Stimulated activated CD4-positive, alpha-beta T cell treated with anti-CD3 and anti-CD28 coated beads, Interleukin-1b, Interleukin-23, amount 100 ng/mL, for 24 hours (primary cell): ENCODE measurements at places on chromosomes 1 and 21.

DNA sequence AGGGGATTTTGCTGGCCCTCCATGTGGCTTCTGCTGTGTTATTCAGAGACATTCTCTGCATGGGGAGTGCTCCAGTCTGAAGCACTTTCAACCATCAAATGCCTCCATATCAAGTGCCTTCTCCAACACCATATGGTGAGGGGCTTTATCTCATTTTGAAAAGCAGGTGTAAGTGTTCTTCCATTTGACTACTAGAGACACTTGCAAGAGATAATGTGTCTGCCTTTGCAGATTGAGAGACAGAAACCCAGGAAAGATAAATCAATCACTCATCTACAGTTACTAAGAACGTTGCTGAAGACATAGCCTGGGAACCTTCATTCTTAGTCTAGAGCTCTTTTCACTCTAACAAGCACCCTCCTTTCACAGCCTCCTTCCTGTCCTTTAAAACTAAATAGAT lies 29.5 kb upstream of the REG4 start:
- DNase-seq, result no peak

DNA sequence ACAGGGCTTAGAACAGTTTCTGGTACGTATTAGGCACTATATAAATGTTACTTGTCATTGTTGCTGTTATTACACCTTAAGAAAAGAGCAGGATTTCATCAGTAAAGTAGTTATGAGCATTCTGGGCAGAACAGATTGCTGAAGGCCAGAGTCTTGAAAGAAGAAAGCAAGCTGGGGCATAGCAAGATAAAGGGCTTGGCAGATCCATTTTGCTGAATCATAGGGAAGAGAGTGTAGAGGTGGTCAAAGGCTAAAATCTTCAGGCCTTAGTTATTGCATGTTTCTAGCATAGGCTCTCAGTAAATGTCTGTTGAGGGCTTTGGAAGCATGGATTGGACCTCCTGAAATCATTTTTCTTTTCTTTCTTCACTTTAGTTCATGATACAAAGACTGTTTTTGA lies 67.5 kb downstream of the PLA2G4A start:
- no peak for DNase-seq

- no peak for DNase-seq
Observed at GRCh38 chr1:185537596-185537995, 196.6 kb upstream of the HMCN1 start.

DNA sequence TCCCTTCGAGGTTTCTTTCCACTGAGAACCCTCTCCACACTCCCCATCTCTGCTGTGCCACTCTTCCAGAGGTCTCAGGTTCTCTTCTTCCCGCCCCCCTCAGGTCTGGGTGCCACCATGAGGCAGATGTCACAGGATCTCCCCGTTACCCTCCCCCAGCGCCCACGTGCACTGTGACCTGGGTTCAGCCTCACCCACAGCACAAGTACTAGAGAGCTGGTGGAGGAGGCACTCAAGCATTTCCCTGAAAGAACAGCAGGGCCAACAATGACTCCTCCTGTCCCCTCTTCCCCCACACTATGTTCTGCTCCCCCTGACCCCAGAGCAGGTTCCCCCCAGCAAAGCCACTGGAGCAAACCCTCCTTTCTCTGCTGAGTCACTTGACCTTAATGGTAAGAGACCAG lies 14.3 kb downstream of the PLEKHA6 start:
- DNase-seq, result no peak

- DNase-seq, result no peak
Observed at GRCh38 chr1:6578624-6579373, 995 bp upstream of the ZBTB48 start.

- no peak for DNase-seq
Observed at GRCh38 chr1:199174336-199174735, 535.5 kb downstream of the PTPRC start.

GRCh38 chr1:87506147-87506546 lies 177.5 kb downstream of the LMO4 start:
- no peak for DNase-seq

GRCh38 chr1:49298304-49298703 lies 521.6 kb upstream of the BEND5 start:
- no peak for DNase-seq

GRCh38 chr1:113898241-113898814 lies 6.3 kb downstream of the AP4B1 start:
- DNase-seq, result no peak

DNA sequence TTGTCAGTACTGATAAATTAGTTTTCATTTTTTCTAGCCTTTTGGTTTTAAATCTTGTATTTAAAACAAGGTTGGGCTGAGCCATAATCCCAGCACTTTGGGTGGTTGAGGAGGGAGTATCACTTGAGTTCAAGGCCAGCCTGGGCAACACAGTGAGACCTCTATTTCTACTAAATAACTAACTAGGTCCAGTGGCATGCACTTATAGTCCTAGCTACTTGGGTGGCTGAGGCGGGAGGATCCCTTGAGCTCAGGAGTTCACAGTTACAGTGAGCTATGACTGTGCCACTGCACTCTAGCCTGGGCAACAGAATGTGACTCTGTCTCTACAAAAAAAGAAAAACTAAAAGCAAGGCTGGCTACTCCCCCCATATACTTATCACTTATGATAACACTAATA lies 21.5 kb upstream of the TTC39A start:
- DNase-seq, result no peak
